ENCODE measurements at places on chromosomes 5 and 9. TPM values are rescaled to one million over a fixed set of nuclear protein-coding genes. Genes with fewer than 3 reads are reported as not detected.

Gene GPR151
- total RNA-seq = not detected

Gene BARX1
- not detected for total RNA-seq

Gene HRCT1
- total RNA-seq = 4.6 TPM

Gene CATSPER3
- under 0.01 TPM for total RNA-seq

Gene POU5F2
- 2.2 TPM for total RNA-seq

Gene TAF11L10
- total RNA-seq = not detected

Gene RETREG1
- not detected for total RNA-seq

Gene C5orf58
- not detected for total RNA-seq

Gene CARD9
- 0.65 TPM for total RNA-seq

Gene PCDHGA10
- total RNA-seq = 9.6 TPM

Gene AFAP1L1
- 98.3 TPM for total RNA-seq

Gene OSMR
- total RNA-seq = 10.7 TPM

Gene OTULIN
- total RNA-seq = 22.5 TPM

Gene DEPDC1B
- total RNA-seq = 7.2 TPM

Gene ZNG1C
- 17.0 TPM for total RNA-seq

Gene NMUR2
- not detected for total RNA-seq

Measured in vein endothelial cell (primary cell).